Fibroblast of the aortic adventitia (primary cell): ENCODE measurements at places on chromosomes 5 and 9. TPM values are rescaled to one million over a fixed set of nuclear protein-coding genes. Genes with fewer than 3 reads are reported as not detected.

GARNL3 gene
- total RNA-seq, result 1.1 and 2.5 TPM in 2 replicates

DNA sequence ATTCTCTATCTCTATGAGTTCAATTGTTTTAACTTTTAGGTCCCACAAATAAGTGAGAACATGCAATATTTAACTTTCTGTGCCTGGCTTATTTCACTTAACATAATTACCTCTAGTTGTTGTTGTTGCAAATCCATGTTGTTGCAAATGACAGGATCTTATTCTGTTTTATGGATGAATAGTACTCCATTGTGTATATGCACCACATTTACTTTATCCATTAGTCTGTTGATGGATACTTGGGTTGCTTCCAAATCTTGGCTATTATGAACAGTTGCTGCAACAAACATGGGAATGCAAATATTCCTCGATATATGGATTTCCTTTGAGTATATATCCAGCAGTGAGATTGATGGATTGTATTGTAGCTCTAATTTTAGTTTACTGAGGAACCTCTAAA lies 36.3 kb downstream of the MEGF9 start:
- DNase-seq, result no peak

DNA sequence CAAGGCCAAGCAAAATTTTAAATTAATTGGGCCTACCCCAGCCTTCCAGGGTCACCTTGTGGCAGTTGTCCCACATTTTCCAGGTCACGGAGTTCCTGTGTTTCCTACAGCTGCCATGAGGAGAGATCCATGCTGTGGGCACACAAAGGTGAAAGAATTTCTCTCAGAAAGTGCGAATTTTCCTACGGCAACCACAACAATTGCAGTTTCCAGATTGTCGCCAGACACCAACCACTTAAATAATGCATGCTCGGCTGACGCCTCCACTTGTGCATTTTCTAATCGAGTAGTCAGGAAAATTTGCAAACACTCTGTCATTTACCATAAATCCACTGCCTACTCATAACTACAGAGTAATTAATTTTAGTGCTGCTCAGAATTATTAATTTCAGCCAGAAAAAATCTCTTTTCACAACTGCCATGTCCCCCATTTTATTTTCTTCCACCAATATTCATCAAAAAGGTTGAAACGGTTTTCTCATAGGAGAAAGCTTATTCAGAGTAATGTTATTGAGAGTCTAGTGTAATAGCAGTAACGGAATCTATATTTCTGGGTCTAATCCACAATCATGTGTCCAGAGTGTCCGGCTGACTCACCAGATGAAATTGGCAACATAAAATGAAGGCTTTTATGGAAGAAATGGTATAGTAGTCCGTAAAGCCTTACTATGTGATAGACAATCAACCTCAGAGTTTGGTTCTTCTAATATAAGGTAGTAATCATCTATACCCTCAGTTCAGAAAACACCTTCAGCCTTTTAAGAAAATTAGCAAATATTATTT lies 389.8 kb downstream of the NR2F1-AS1 start:
- no peak for DNase-seq

GRCh38 chr5:94856257-94856800 lies 237.9 kb downstream of the SLF1 start:
- no peak for DNase-seq

DNA sequence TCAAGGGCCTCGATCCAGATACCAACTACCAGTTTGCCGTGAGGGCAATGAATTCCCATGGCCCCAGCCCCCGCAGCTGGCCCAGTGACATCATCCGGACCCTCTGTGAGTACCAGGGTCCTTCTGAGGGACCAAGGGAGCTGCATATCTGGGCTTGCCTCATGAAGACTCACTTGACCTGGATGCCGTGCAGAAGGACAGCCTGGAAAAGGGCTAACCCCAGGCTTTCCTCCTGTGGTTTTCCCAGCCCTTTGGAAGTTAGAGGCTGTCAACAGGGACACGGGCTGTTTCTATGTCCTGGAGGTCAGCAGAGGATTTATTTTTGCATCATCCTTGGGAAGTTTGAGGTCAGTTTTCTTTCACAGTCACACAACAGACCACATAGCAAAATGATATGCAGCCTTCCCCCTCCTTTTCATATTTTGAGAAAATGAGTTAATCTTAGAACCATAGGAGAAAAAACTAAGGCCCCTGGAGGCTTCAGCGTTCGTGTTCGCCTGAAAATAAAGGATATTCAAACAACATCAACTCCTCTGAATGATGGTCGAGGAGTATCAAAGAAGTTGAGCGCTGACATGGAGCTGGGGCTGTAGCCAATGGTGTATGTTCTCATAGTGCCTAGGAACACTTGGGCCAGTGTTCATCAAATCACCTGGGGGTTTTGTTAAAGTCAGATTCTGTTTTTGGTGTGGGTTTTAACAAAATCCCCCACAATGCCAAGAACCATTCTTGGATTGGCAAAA lies 112.2 kb downstream of the EGFLAM start:
- DNase-seq, result no peak

COL27A1 gene
- total RNA-seq, result 2.1 and 9.6 TPM in 2 replicates

GRCh38 chr9:78892182-78892581 lies 595.3 kb downstream of the PSAT1 start:
- no peak for DNase-seq

GRCh38 chr5:171541341-171541776 lies 121.9 kb downstream of the FGF18 start:
- no peak for DNase-seq
